Dermis microvascular lymphatic vessel endothelial cell (primary cell): ENCODE measurements at places on chromosomes 3 and 15. TPM values are rescaled to one million over a fixed set of nuclear protein-coding genes. Genes with fewer than 3 reads are reported as not detected.

GRCh38 chr3:170429050-170429449, 10.4 kb downstream of the CLDN11 start:
- no peak for DNase-seq

DNA sequence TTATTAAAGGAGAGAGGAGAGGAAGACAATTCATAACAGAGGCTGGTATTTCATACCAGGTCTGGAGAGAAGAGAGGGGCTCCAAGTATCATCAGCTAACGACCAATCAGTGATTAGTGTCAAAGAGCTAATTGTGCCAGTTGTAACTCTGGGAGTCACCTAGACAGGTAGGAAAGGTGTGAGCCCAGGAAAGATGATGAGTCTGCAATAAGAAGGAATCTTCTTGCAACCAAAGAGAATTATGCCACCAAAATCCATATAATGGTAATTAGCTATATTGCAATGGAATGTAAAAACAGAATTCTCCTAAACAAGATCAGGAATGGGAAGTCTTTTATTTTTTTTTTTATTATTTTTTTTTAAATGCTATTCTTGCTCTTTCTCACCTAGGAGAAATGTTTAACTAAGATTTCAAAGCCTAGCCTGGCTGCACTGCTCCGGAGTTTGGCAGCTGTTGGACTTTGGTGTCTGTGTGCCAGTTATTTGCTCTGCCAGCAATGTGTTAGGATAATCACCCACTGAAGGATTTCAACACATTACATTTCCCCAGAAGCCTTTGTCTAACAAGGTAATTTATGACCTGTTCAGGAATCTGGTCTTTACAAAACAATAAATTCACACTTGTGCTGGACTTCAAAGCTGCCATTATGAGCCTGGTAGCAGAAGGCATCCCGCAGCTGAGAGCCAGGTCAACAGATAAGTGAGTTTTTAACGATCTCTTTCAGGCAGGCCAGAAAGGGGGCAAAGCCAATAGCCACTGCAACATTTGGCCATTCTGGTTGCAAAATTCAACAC, 89.4 kb downstream of the FOXB1 start:
- no peak for DNase-seq

GRCh38 chr15:81948222-81948621, 97.6 kb downstream of the MEX3B start:
- no peak for DNase-seq

TMED3 gene
- total RNA-seq = 173 and 221 TPM in 2 replicates

DNA sequence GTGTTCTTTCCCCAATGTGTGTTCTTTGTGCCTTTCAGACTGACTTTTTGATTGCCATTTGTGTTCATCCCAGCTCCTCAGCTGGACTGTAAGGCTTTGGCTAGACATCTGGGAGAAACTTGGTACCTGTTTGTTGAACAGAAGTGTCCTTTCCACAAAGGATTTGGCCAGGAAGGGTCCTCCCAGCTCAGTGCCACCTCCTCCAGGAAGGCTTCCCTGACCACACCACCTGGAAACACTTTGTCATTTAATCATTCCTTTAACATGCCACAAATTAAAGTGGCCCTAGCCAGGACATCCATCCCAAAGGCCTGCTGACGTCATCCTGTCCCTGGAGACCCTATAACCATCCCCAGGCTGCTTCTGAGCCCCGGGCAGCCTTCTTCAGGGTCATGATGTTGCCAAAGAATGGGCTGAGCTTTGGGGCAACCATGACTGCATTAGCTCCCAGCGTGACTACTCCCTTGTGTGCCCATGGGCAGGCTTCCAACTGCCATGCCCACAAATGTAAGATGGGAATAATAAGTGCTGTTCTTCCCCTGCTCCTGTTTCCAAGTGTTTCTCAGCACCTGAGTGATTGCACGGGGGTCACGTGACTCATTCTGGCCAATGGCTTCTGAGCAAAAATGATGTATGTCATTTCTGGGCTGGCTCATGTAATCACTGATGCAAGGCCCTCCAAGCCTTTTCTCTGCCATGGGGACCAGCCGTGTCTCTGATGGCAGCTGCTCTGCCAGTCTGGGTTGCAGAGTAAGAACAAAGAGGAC, 112.5 kb upstream of the SMAD3 start:
- DNase-seq = no peak

DNA sequence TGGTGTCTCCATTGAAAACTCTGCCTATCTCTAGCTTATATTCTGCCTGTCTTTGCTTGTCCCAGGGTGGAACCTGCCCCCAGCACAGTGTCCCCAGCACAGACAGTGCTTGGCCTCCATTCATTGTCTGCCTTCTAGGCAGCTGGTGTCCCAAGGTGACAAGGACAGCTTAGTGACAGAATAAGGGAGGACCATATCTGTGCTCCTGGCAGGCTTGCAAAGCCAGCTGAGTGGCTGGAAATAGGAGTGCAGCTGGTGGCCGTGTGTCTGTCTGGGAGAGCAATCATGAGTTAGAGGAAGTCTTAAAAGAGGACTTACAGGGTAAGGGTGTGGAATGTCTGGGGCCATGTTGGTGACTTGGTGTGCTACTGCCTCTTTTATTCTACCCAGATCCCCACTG, 33.4 kb downstream of the SCN5A start:
- no peak for DNase-seq

CPLX3 gene
- total RNA-seq = not detected in 2 replicates

GRCh38 chr3:35970793-35971192, 331.5 kb downstream of the ARPP21 start:
- DNase-seq = no peak

GRCh38 chr3:183868796-183869195, 15.9 kb downstream of the PARL start:
- DNase-seq = no peak

GRCh38 chr3:42654331-42655201, 1.1 kb downstream of the ZBTB47 start:
- no peak for DNase-seq

ACP3 gene
- total RNA-seq = not detected in 2 replicates
